ENCODE measurements at places on chromosomes 3 and 15.

GRCh38 chr3:84820906-84821305 lies 137.9 kb upstream of the CADM2 start:
- DNase-seq, result no peak

GRCh38 chr3:146325170-146325569 lies 74.3 kb upstream of the PLSCR4 start:
- DNase-seq, result no peak

GRCh38 chr3:128576290-128576689 lies 74.3 kb downstream of the RPN1 start:
- DNase-seq, result no peak

DNA sequence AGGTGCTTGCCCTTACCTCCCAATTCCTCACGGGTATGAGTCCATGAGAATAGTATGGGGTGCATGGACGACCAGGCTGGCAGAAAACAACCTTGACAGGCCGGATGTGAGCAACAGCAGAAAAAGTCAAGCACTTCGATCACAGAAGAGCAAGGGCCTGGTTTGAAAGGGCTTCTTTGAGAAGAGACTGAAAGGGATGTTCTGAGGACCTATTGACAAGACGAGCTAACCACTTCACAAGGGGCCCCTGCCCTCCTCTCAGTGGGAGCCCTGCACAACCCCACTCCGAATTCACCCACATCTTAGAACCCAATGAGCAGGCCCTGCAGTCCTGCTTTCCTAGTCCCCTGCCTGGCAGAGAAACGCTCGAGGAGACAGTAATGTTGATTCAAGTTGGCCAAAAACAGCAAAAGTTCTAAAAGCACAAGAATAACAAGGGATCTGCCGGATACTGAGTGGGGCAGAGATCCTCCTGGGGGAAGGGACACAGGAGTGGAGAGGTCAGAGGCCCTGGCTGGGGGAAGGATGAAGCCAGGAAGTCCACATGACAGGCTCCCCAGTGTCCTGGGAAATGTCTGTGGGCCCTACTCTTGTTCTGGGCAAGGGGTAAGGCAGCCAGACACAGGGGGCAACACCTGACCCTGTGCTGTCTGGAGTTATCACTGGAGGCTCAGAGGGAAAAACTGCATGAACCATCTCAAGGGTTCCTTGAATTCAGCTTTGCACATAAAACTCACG lies 14.8 kb upstream of the CX3CR1 start:
- DNase-seq, result no peak

DNA sequence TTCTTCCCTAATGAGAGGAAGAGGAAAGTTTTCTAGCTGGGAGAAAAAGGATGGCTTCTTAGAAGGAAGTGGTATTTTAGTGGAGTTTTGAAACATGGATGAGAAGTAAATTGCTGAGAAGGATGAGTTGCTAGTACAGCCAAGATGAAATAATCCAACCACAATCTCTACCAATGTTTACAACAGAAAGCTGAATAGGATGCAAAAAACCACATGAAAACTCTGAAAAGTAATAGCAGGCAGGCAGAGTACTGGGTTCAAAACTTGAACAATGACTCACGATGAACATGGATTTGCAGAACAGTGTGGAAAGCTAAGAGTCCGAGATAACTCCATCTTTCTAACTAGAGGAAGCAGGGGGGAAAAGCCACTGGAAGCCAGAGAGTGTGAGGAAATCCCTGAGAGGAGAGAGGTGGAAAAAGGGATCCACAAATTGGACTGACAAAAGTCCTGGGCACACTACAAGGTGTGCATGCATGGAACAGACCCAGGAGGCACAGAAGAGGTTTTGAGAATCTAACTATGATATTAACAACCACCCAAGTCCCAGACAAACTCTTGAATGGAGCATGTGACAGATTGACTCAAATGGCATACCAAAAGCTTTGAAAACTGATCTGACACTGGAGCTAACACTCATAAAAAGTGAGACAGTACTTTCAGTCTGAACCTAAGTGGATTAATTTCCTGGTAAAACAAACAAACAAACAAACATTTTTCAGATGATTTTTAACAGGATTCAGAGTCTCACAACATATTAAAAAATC lies 76.7 kb downstream of the ST6GAL1 start:
- DNase-seq, result no peak

DNA sequence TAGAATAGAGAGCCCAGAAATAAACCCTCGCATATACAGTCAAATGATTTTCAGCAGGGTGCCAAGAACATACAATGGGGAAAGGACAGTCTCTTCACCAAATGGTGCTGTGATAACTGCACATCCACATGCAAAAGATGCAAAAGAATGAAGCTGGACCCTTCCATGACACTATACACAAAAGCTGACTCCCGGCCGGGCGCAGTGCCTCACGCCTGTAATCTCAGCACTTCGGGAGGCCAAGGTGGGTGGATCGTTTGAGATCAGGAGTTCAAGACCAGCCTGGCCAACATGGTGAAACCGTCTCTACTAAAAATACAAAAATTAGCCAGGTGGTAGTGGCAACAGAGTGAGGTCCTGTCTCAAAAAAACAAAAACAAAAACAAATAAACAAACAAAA lies 43.2 kb upstream of the IQSEC1 start:
- DNase-seq, result no peak

GRCh38 chr3:186775999-186776398 lies 7.4 kb upstream of the EIF4A2 start:
- no peak for DNase-seq

- DNase-seq, result no peak
Observed at GRCh38 chr3:53485675-53486403, 8.6 kb upstream of the CACNA1D start.

DNA sequence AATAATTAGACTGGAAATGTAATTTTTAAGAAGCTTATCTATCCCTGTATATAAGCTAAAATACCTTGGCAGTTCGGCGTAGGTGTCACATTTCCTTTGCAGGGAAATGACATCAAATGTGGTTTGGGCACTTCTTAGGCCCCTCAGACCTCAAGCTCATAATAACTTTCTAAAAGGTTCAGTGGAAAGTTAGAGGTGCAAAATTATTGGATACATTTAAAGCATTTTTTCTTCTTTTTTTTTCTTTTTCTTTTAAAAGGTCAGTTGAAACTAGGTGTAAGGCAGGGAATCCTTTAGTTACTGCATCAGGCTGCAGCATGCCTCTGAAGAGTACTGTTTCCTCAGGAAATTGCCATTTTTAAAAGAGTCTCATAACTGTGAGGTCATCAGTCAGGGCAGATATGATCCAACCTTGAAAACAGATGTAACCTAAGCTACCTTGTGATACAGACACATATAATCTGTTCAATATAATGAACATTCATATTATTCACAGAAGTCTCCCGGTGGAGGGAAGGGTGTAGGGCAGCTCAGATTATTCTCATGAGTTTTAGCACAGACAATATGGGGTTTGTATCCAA lies 4.8 kb downstream of the SACM1L start:
- no peak for DNase-seq

GRCh38 chr3:146065573-146066006 lies 95.4 kb downstream of the PLOD2 start:
- no peak for DNase-seq

- no peak for DNase-seq
Observed at GRCh38 chr3:21790466-21790865, 39.5 kb upstream of the ZNF385D start.

DNA sequence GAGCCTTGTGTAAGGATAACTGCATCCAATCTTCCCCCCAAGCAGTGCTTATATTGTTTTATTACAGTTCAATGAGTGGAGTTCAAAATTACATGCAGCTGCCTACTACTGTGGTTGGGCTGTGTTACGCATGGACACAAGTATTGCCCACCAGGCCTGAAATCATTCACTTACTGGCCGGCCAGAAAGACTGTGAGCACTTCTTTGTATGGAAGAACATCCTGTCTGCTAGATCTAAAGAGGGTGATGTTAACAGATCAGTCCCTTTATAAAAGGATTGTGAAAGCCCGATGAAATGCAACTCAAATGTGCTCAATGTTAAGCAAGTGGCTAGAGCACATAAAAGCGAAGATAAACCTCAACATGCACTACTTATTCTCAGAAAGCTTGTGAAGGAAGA lies 132.5 kb downstream of the FOXP1 start:
- DNase-seq, result no peak

GRCh38 chr3:177730814-177731213 lies 533.5 kb upstream of the TBL1XR1 start:
- DNase-seq, result no peak

DNA sequence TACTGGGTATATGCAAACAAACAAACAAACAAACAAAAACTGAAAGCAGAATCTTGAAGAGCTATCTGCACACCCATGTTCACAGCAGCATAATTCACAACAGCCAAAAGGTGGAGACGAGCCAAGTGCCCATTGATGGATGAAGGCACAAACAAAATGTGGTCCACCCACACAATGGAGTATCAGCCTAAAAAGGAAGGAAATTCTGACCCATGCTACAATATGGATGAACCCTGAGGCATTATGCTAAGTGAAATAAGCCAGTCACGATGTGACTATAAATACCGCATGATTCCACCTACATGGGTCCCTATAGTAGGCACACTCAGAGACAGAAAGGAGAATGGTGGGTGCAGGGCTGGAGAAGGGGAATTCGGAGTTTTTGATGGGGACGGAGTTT lies 24.1 kb downstream of the XPC start:
- no peak for DNase-seq

DNA sequence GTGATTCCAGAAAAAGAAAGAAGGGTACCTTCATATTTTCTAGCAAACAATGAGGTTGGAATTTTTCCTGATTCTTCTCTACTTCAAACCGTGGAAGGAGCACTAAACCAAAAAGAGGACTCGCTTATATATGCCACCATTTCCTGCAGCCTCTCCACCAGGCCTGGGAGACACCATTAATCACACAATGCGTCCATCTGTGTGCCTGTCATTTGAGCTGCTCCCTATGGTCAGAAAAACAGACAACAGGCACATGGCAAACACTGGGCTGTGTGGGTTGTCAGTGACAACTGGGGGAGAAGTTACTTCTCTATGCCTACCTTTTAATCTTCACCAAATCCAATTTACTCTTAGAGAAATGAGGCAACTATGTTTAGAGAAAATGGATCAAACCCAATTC lies 71.9 kb downstream of the NR2F2 start:
- DNase-seq, result no peak

DNA sequence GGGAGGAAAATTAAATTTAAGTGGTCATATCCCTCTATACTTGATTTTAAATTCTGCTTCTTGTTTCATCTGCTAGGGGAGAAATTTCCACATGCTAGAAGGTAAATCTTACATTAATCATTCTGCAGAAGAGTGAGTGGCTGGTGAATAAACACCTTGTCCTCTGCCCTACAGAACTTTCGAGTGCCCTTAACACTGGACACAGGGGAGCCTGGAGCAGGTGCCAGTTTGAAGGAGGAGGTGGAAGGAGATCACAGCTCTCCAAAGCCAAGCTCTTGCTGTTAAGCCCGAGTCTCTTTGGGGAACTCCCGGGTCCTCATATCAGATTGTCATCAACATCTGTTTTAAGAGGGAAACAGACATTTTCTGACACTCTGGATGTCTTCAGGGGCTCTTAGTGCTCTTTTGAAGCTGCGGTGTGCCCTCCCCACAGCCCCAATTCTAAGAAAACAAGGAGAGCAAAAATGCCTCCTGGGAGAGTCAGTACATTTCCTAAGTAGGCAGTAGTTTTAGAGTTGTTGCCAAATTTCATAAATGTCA lies 31.3 kb downstream of the LAMP3 start:
- no peak for DNase-seq

- no peak for DNase-seq
Observed at GRCh38 chr3:71714595-71714994, 10.6 kb downstream of the EIF4E3 start.

- no peak for DNase-seq
Observed at GRCh38 chr15:97037080-97037479, 706.6 kb downstream of the NR2F2 start.

DNA sequence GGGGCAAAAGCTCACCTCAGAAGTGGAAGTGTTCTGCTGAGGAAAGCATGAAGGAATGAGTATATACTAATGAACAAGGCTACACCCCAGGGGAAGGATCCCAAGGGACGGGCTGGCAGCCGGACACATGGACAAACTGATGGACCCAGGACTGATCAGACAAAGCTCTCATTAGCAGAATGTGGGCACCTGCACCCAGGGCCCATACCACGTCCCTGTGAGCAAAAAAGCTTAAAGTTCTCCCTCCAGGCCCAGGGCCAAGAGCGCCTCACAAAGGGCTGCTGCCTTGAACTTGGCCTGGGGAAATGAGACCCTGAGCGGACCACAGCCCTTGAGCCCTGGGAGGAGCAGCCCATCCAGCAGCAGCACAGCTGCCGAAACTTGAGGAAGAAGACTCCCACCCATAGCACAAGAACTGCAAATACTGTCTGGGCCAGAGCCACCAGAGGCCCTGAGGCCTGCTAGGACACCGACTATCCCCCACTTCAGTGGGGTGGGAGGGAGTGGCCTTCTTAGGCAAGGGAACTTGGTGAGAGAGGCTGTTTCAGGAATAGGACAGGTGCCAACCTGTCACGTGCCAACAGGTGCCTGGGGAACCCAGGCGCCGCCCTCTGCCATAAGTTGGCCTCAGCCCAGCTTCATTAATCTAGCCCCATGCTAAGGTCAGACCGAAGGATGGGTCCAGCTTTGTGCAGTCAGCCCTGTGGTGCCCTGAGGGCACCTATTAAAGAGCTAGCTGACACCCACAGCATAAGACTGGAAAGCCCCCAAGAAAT lies 2.3 kb upstream of the GMPPB start:
- DNase-seq, result no peak
